ENCODE measurements at places on chromosomes 13 and 19.
A peak's percentile ranks its signal among the peaks of the same experiment; 100 is the strongest.

GRCh38 chr19:5149932-5150901 lies 181.3 kb downstream of the KDM4B start:
- DNase-seq: no peak

- DNase-seq: no peak
These were observed 20.6 kb upstream of the WDR18 start for GRCh38 chr19:963486-963951.

DNA sequence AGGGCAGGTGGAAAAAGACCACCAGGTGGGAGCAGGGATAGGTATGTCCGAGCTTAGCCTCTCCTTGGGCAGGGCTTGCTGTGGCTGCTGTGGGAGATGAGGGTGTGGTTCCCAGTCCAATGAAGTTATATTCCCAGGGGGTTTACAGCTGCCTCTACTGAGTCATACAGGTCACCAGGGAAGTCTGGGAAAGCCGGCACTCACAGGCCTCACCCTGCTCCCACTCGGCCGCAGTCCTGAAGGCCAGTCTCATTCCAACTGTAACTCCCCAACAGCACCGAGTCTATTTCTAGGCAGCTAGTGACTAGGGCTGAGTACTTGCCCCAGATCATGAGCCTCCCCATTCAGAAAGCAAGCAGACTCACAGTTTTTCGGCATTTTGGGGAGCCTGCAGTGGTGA lies 77.1 kb downstream of the FNDC3A start:
- no peak for DNase-seq

- no peak for DNase-seq
These were observed 2.3 kb downstream of the ITGBL1 start for GRCh38 chr13:101454767-101455166.

GRCh38 chr19:1651568-1652291 lies 685 bp downstream of the TCF3 start:
- DNase-seq: peak; percentile 30

GRCh38 chr13:30791354-30792001 lies 56.1 kb downstream of the ALOX5AP start:
- DNase-seq: no peak

GRCh38 chr13:106795847-106796246 lies 227.9 kb upstream of the ARGLU1 start:
- no peak for DNase-seq

GRCh38 chr13:31675440-31675953 lies 63.8 kb upstream of the RXFP2 start:
- DNase-seq: no peak

- DNase-seq: no peak
These were observed 36.8 kb downstream of the VSTM2B start for GRCh38 chr19:29562299-29563297.

GRCh38 chr13:27971236-27971645 lies 2.1 kb upstream of the CDX2 start:
- no peak for DNase-seq
